ENCODE measurements at places on chromosomes 6 and 20.

DNA sequence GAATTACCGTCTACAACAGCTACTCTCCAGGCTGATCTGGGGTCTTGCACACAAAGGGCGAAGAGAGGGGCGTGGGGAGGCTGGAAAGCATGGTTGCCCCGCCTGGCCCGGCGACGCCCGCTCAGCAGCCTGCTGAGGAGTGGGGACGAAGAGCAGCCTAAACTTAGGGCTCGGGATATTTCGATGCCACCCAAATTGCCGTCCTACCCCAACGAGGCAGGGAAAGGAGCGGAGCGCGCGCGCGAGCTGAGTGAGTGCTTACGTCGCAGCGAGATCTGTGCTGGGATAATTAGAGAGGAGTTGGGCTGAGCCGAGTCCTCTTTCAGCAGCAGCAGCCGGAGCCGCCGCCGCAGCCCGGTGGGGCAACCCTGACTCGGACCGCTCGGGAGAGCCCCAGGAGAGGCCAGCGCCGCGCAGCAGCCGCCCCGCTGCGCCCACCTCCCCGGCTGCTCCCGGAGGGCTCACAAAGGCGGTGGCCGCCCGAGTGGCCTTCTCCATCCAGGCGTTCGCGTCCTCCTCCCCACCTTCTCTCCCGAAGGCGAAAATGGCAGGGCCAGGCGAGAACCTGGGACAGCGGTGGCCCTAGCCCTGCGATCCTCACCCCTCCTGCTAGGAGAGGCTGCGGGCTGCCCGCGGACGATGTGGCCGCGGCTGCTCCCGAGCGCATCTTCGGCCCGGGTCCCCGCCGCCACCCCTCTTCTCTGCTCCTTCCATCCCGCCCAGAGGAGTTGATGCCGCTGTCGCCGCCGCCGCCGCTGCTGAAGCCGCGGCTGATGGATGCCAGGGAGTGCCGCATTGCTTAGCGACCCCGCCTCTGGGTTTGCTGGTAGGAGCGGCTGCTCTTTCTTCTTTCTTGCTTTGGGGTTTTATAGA is at the start of gene CLVS2:
Gene CLVS2, plus strand, starts transcription at position 315 of the 873 bp plus-strand sequence. CDS start 1,543 bp downstream, outside the sequence.
- DNase-seq, result peak; percentile 28

DNA sequence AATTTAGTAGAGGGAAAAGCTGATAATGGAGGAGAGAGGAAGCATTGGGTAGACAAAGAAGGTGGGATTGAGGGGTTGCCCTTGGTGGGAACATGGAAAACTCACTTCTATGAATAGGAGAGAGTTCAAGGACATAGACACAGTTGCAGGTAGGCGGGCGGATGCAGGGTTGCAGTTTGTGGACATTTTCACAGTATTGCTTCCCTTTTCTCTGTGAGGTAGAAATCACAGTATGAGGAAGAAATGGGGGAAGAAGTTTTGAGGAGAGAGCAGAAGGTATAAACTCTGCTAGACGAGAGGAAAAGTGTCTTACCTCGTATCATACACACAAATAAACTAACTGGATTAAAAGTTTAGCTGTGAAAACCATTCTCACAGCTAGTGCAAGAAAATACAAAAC is 200.7 kb upstream of the ECI2 start:
- no peak for DNase-seq

DNA sequence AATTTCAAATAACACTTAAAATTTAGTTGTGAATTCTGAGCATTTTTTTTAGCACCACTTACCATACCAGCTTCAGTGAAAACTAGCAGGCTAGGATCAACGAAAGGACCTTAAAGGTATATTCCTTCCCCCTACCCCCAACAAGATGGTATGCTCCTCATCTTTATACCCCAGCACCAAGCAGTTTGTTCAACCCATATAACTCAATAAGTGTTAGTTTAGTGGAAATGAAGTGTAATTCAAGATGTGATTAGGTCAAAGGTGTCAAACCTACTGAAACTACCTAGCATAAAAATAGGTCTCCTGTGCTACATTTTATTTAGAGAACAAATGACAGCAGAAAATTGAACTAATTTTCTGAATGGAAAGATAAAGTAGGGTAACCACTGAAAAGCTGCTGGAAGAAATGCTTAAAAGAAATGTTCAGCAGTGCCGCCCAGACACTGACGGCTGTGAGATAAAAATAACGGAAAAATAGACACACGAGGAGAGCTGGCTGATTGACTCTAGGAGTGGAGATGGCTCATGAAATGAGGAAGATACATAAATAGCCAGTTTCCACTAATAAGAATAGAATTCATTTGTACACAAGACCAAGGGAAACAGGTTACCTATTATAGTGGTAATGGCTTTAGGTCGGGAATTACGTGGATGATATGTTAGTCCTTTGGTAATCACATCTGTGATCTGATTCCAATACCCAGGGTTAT is 94.8 kb downstream of the IPCEF1 start:
- DNase-seq, result no peak

DNA sequence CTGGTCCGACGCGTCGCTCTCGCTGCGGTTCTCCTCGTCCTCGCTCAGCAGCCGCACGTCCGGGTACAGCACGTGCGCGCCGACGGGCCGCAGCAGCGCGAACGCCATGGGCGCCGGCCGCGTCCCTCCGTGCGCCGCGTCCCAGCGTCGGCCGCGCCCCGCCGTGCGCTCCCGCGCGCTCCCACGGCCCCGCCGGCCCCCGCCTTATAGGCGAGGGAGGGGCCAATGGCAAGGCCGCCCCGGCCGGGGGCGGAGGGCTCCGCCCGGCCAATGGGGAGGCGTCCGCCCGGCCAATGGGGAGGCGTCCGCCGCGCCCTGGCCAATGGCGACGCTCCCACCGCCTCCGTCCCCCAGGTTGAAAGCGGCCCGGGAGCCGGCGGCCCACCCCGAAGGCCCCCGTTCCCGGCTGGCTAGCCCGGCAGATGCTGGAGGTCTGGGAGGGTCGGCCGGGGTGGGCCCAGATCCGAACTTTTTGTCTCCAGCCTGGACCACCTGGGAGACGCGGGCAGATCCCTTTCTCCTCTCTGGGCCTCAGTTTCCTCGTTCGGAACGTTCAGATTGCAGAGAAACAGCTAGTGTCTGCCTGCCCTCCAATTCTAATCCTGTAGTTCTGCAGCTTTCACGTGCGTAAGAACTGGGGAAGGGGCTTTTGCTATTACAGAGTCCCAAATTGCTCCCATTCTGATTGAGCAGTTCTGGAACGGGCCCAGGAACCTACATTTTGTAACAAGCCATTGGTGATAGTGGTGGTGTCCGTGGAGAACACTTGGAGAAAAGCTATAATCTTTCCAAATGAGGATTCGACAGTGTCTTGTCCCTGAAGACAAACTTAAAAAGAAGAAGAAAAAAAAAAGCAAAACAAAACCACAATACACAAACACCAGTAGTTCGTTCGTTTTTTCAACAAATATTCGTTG is at the start of gene TCF15:
Gene TCF15, minus strand, starts transcription at position 180 of the 917 bp plus-strand sequence. Its CDS starts 72 bp downstream, at position 108.
- peak; percentile 89 for DNase-seq

- no peak for DNase-seq
Measured at GRCh38 chr20:18255526-18255925, 32.8 kb upstream of the ZNF133 start.

GRCh38 chr6:36226438-36227047 is 30.0 kb downstream of the BRPF3 start:
- no peak for DNase-seq

DNA sequence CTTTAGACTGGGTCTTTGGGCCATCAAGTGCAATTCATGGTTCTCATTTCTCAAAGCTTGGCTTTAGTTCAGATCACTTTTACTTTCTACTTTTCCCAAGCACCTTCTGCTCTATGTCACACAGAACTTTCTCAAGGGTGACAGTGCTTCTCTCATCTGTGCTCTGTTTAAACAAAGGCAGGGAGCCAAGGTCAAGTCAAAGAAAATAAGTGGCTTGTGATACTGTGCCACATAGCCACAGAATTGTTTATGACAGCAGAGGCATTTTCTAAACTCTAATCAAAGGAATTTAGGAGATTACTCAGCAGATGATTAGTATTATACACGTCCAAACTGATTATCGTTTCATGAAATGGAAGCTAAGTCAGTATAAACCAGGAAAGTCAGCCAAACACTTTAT is 348.0 kb downstream of the HDGFL1 start:
- DNase-seq, result no peak

GRCh38 chr6:44268095-44268628 is 2.1 kb upstream of the TMEM151B start:
- DNase-seq, result no peak

GRCh38 chr20:3174442-3175261 is 1.3 kb upstream of the LZTS3 start:
- DNase-seq, result no peak

DNA sequence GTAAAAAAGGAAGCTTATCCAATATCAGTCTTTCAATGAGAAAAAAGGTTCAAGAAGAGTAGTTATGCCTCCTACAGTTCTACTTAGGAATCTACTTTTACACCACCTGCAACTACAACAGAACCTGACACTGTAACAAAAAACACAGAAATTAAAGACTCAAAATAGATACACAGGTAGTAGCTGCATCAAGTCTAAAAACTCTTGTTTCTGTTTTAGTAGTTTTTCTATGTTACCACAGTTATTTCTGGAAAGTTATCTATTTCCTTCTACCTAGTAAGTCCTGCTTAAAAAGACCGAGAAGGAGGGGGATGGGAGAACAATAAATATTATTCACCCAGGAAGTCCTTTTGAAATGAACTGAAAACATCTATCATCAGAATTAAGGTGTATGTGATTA is 52.5 kb downstream of the ATG5 start:
- no peak for DNase-seq

- DNase-seq, result no peak
Measured at GRCh38 chr6:3321875-3322274, 63.1 kb downstream of the PSMG4 start.

Measured in D721Med (cell line).